ENCODE measurements at places on chromosomes 12 and 14.

- peaks cover 9% of the 10 kb centered on the region for H3K4me1 ChIP-seq
- peak overlapping the region; percentile 26 for H3K27ac ChIP-seq
- H3K27me3 ChIP-seq = peaks cover 87% of the 10 kb centered on the region
These were observed 2.3 kb downstream of the HOXC12 start for GRCh38 chr12:53956914-53957536.

- H3K4me1 ChIP-seq = peaks cover 5% of the 10 kb centered on the region
- H3K36me3 ChIP-seq = no peaks in the 10 kb centered on the region
These were observed 78.9 kb downstream of the DACT1 start for GRCh38 chr14:58716706-58717105.

DNA sequence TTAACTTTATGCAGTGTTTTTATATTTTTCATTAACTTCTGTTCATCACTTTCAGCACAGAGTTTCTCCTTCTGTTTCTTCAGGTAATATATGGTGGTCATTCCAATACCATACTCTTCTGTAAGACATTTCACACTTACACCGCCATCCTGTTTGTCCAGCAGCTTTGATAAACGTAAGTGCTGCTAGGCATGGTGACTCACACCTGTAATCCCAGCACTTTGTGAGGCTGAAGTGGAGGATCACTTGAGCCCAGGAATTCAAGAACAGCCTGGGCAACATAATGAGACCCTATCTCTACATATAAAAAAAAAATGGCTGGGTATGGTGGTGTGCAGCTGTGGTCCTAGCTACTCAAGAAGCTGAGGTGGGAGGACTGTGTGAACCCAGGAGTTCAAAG lies 55.8 kb downstream of the EXOC5 start:
- H3K4me1 ChIP-seq = no peaks in the 10 kb centered on the region
- H3K4me3 ChIP-seq = no peak overlapping the region
- no peak for DNase-seq
- peaks cover 54% of the 10 kb centered on the region for H3K36me3 ChIP-seq

GRCh38 chr14:92617581-92617980 lies 104.0 kb downstream of the RIN3 start:
- H3K27ac ChIP-seq = no peak overlapping the region
- H3K4me1 ChIP-seq = peaks cover 29% of the 10 kb centered on the region
- peaks cover 3% of the 10 kb centered on the region for H3K27me3 ChIP-seq
- H3K4me3 ChIP-seq = no peak overlapping the region
- H3K36me3 ChIP-seq = peaks cover 11% of the 10 kb centered on the region
- DNase-seq = no peak

DNA sequence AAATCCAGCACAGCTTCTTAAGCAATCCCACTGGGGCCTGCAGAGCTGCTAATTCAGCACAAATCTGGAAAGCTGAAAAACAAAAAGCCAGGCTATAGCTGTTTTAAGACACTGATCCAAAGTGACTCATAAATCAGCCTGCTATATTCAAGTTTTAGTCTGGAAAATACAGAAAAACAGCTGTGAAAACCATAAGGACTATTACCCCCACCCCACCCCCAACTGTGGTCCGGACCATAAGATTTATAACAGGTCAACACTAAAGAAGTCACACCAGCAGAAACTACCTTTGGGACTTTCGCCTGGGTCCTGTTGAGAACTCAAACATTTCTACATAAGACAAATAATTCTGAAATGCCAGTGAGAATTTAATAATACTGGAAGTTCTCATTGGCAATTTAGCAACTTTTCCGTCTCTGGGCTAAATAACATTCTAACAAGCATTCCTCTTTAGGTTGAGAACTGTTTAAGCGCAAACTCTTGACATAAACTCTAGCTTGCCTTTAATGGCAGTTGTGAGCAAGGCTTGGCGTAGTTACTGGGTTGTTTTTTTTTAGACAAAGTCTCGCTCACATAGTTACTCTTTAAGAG lies 3.3 kb downstream of the LRIG3 start:
- H3K27me3 ChIP-seq = peaks cover 33% of the 10 kb centered on the region
- peaks cover 3% of the 10 kb centered on the region for H3K4me1 ChIP-seq
- H3K4me3 ChIP-seq = no peak overlapping the region
- DNase-seq = no peak
- no peak overlapping the region for H3K27ac ChIP-seq

Data from T-helper 2 cell treated with Interferon-gamma antibody and Interleukin-4, amounts not matched to agents 5 μg/mL and 100 μg/mL, for 36 hours (primary cell).